ENCODE measurements at places on chromosomes 6 and 20. TPM values are rescaled to one million over a fixed set of nuclear protein-coding genes. Genes with fewer than 3 reads are reported as not detected.

COX4I2 gene
- not detected for total RNA-seq

SLC22A3 gene
- 144 TPM for total RNA-seq

ELOVL4 gene
- total RNA-seq, result 3.2 TPM

NUP43 gene
- 18.3 TPM for total RNA-seq

BNIP5 gene
- not detected for total RNA-seq

SNAI1 gene
- 13.0 TPM for total RNA-seq

DNAH8 gene
- not detected for total RNA-seq
